Bronchus fibroblast of lung (primary cell): ENCODE measurements at places on chromosomes 3 and 15. TPM values are rescaled to one million over a fixed set of nuclear protein-coding genes. Genes with fewer than 3 reads are reported as not detected.

The CSTA gene
- 1.0 TPM in 1 of 2 replicates, not detected in the other for total RNA-seq

The CCNL1 gene
- total RNA-seq, result 37.0 and 37.2 TPM in 2 replicates

The PLIN1 gene
- 0.15 TPM in 1 of 2 replicates, not detected in the other for total RNA-seq

The CLSTN2 gene
- 0.15 and 0.17 TPM in 2 replicates for total RNA-seq

The CCRL2 gene
- total RNA-seq, result 0.45 TPM in 1 of 2 replicates, not detected in the other

The RFC4 gene
- 55.0 and 59.2 TPM in 2 replicates for total RNA-seq

The GOLGA8R gene
- total RNA-seq, result 0.30 and 0.50 TPM in 2 replicates

The ALPK3 gene
- 0.74 and 0.84 TPM in 2 replicates for total RNA-seq

The SEMA5B gene
- total RNA-seq, result not detected in 2 replicates

The CAMP gene
- total RNA-seq, result not detected in 2 replicates

The CPLX3 gene
- total RNA-seq, result not detected in 2 replicates

The LYZL4 gene
- not detected in 2 replicates for total RNA-seq

The CCDC9B gene
- 2.1 and 4.2 TPM in 2 replicates for total RNA-seq

The C3orf49 gene
- not detected in 2 replicates for total RNA-seq

The LZTFL1 gene
- total RNA-seq, result 13.2 and 26.6 TPM in 2 replicates

The ZNF80 gene
- not detected in 2 replicates for total RNA-seq

The TLR9 gene
- total RNA-seq, result under 0.01 TPM in 1 of 2 replicates, not detected in the other

The C3orf80 gene
- not detected in 2 replicates for total RNA-seq

The ARGFX gene
- not detected in 2 replicates for total RNA-seq

The ULK4 gene
- 4.0 and 4.9 TPM in 2 replicates for total RNA-seq

The SH3GL3 gene
- not detected in 2 replicates for total RNA-seq

The IGDCC3 gene
- under 0.01 TPM in 1 of 2 replicates, not detected in the other for total RNA-seq

The MITF gene
- 4.6 and 5.4 TPM in 2 replicates for total RNA-seq

The VGLL3 gene
- total RNA-seq, result 15.8 and 32.8 TPM in 2 replicates

The SUSD5 gene
- 3.4 and 6.2 TPM in 2 replicates for total RNA-seq

The ABHD10 gene
- total RNA-seq, result 23.9 and 30.9 TPM in 2 replicates

The BBX gene
- 35.1 and 41.2 TPM in 2 replicates for total RNA-seq

The NANOGP8 gene
- not detected in 2 replicates for total RNA-seq

The B3GALNT1 gene
- 23.2 and 27.1 TPM in 2 replicates for total RNA-seq

The HTR3E gene
- total RNA-seq, result not detected in 2 replicates

The ARPIN gene
- total RNA-seq, result 12.5 and 14.8 TPM in 2 replicates

The LTF gene
- not detected in 2 replicates for total RNA-seq

The TTC23 gene
- 15.8 and 19.7 TPM in 2 replicates for total RNA-seq

The CHL1 gene
- 0.59 and 1.7 TPM in 2 replicates for total RNA-seq

The KNL1 gene
- total RNA-seq, result 15.5 and 21.4 TPM in 2 replicates

The OR5K2 gene
- not detected in 2 replicates for total RNA-seq

The ZBTB47 gene
- total RNA-seq, result 12.1 and 12.8 TPM in 2 replicates

The CX3CR1 gene
- 0.15 TPM in 1 of 2 replicates, not detected in the other for total RNA-seq

The CELF6 gene
- not detected in 2 replicates for total RNA-seq

The ASB14 gene
- not detected in 2 replicates for total RNA-seq

The MASP1 gene
- total RNA-seq, result 1.8 and 2.4 TPM in 2 replicates

The TBC1D21 gene
- total RNA-seq, result not detected in 2 replicates

The RASGRF1 gene
- under 0.01 and 0.50 TPM in 2 replicates for total RNA-seq

The SLC28A1 gene
- not detected in 2 replicates for total RNA-seq

The HAPLN3 gene
- 4.3 and 4.9 TPM in 2 replicates for total RNA-seq

The WDR48 gene
- total RNA-seq, result 15.6 and 17.7 TPM in 2 replicates

The SLC25A20 gene
- 9.2 and 9.8 TPM in 2 replicates for total RNA-seq

The EXD1 gene
- total RNA-seq, result not detected in 2 replicates

The CACNA1D gene
- under 0.01 TPM in 2 replicates for total RNA-seq

The EHHADH gene
- total RNA-seq, result 6.2 and 7.9 TPM in 2 replicates

The NMB gene
- total RNA-seq, result 11.9 and 12.1 TPM in 2 replicates

The CLDN11 gene
- total RNA-seq, result 267 and 272 TPM in 2 replicates
